ENCODE measurements at places on chromosomes 11 and 22. TPM values are rescaled to one million over a fixed set of nuclear protein-coding genes. Genes with fewer than 3 reads are reported as not detected.

The MALAT1 gene
- 582 TPM for total RNA-seq

The CHST1 gene
- 1.4 TPM for total RNA-seq

The TPBGL gene
- total RNA-seq: not detected

The OR51V1 gene
- not detected for total RNA-seq

The RFPL3 gene
- not detected for total RNA-seq

The POU2AF2 gene
- total RNA-seq: not detected

The CHRM4 gene
- total RNA-seq: 0.35 TPM

The AGBL2 gene
- 0.86 TPM for total RNA-seq

The FADD gene
- 25.5 TPM for total RNA-seq

The PANX2 gene
- total RNA-seq: under 0.01 TPM

The C11orf91 gene
- total RNA-seq: not detected

The SERHL2 gene
- 20.2 TPM for total RNA-seq

The C22orf31 gene
- not detected for total RNA-seq

The CCND1 gene
- total RNA-seq: 139 TPM

The TMPRSS6 gene
- total RNA-seq: not detected

The CST6 gene
- total RNA-seq: not detected

The PATE2 gene
- total RNA-seq: not detected

The MMP13 gene
- not detected for total RNA-seq

The DERL3 gene
- 2.3 TPM for total RNA-seq

The C11orf65 gene
- total RNA-seq: 1.1 TPM

The LDLRAD3 gene
- total RNA-seq: 7.8 TPM

The POTEH gene
- total RNA-seq: not detected

The RASD2 gene
- not detected for total RNA-seq

The PRODH gene
- not detected for total RNA-seq

The EFCAB6 gene
- 1.9 TPM for total RNA-seq

The SLC25A45 gene
- 1.1 TPM for total RNA-seq

The SLC43A1 gene
- total RNA-seq: 19.9 TPM

The SCUBE1 gene
- total RNA-seq: not detected

The FBLN1 gene
- 210 TPM for total RNA-seq

The ELMOD1 gene
- 0.29 TPM for total RNA-seq

The MMP27 gene
- not detected for total RNA-seq

The SELENOO gene
- total RNA-seq: 35.6 TPM

The OR10A5 gene
- not detected for total RNA-seq

The RIMBP3C gene
- total RNA-seq: not detected

The ACR gene
- total RNA-seq: not detected

The PHLDA2 gene
- 64.9 TPM for total RNA-seq

The ACRV1 gene
- not detected for total RNA-seq

The CBX6 gene
- 42.5 TPM for total RNA-seq

The MYOD1 gene
- not detected for total RNA-seq
